ENCODE measurements at places on chromosomes 2 and 18.

DNA sequence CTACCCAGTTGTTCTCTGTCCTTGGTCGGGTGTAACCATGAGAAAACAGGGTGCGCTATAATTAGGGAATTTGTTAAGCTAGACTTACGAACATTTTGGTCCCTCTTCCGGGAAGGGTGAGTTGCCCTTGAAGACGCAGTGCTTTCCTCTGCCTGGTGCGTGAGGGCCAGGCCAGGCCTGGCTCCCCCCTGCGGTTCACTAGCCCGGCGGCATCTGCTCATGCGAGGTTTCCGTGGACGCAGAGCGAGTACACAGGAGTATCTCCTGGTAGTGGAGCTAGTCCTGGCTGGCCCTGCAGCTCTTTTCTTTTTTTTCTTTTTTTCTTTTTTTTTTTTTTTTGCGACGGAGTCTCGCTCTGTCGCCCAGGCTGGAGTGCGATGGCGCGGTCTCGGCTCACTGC lies 148.8 kb downstream of the PTGR3 start:
- no peak for DNase-seq

GRCh38 chr2:130749078-130749477 lies 6.3 kb upstream of the AMER3 start:
- no peak for DNase-seq

DNA sequence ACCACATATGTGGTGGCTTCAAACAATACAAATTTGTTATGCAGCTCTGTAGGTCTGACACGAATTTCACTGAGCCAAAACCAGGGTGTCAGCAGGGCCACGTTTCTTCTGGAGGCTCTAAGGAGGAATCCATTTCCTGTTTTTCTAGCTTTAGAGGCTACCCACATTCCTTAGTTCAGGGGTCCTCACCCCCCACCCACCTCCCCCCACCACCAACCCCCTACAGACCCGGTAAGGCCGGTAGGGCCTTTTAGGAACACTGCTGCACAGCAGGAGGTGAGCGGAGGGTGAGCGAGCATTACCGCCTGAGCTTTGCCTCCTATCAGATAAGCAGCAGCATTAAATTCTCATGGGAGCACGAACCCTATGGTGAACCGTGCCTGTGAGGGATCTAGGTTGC lies 10.6 kb upstream of the SLC39A10 start:
- DNase-seq = no peak

DNA sequence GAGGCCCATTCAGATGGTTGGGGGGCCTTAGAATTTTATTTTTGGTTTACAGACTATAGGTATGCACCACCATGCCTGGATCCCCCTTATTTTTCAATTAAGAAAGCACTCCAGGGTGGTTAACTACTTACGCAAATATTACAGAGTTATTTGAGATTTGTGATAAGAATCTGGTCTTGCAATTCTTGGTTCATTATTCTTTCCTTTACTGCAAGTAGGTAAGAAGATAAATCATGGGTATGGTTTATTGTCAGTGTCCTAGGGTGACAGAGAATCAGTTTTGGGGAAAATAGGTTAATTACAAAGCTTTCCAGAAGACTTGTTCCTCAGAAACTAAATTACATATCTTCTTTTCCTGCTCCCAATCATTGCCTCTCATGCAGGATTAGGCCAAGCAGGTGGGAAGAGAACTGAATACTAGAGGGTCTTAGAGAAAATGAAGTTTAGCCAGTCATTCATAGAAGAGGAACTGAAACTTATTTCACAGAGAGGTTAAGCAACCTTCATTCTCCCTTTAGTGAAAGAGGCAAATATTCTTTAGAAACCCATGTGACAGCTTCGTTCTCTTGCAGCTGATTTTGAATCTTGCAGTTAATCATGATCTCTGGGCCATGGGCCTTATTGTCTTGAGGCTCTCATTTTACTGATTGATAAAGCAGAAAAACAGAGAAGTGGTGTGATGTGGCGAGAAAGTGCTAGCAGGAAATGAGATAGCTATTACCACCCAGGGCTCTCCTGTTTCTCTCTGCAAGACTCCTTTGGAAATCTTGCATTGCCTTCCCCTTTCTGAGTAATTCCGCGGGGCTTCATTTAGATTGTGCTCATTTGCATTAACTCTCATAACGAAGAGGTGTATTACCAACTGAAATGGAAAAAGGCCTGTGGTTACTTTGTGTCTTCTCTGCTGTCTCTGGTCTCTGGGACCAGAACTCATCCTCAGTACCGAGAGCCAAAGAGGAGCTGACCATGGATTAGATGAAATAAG lies 44.8 kb upstream of the ARHGAP25 start:
- DNase-seq = no peak

Measured in CD4-positive, alpha-beta T cell treated with Interleukin-17A for 1 hour (primary cell).